ENCODE measurements at places on chromosomes 13 and 19.

DNA sequence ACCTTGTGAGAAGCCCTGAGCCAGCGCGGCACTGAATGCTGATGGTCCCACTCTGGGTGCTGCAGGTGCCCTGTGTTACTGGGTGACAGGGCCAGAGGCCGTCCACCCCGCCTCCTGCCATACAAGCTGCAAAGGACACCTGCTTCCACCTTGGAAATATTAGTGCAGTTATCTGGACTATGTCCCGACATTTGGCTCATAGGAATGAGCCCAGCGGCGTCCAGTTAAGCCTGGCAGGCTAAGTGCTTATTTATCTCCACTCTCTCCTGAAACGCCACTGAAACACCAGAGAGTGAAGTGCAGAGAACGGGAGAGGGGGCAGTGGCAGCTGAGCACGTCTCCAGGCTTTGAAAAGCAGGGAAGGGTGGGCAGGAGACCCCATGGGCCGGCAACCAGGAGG lies 145.8 kb downstream of the KDM4B start:
- DNase-seq: no peak

GRCh38 chr19:1181606-1182005 lies 7.5 kb upstream of the SBNO2 start:
- DNase-seq: no peak

GRCh38 chr19:7442423-7442822 lies 46.4 kb downstream of the PEX11G start:
- DNase-seq: no peak

DNA sequence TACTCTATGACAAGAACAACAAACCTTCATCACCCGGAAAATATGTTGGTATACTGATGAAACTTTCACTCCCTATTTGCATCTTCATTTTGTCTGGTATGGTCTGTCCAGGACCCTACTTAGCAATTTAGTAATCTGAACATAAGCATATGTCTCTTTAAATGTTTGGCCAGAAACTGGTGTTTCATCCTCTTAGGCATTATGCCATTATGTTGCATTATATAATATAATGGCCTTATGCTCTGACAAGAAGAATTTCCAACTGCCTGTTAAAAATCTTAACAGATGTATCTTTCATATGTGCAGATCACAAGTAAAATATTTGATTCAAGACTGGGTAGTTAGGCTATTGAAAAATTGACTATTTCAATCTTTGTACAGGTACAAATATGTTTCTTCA lies 610.6 kb upstream of the PRR20A start:
- DNase-seq: no peak

DNA sequence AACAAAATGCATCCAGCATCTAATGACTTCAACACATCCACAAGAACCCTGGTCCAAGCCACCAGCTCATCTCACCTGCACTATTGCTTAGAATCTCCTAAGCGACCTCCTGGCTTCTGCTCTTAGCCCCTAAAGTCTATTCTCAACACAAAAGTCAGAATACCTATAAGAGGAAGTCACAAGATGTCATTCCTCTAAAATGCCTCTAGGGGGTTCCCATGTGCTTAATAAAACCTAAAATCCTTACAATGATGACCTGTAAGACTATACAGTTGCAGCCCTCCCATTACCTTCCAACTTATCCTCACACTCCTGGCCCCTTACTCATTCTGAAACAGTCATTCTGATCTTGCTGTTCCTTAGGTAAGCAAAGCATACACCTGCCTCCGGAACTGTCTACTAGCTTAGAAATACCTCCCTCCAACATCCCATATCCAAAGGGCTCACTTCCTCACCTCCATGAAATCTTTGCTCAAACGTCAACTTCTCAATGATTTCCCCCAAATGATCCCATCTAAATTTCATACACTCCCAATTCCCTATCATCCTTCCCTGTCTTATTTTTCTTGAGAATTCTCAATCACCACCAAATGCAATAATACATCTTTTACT lies 10.0 kb downstream of the ATP7B start:
- DNase-seq: peak; percentile 68

GRCh38 chr19:30111021-30111855 lies 169.2 kb downstream of the URI1 start:
- DNase-seq: no peak

DNA sequence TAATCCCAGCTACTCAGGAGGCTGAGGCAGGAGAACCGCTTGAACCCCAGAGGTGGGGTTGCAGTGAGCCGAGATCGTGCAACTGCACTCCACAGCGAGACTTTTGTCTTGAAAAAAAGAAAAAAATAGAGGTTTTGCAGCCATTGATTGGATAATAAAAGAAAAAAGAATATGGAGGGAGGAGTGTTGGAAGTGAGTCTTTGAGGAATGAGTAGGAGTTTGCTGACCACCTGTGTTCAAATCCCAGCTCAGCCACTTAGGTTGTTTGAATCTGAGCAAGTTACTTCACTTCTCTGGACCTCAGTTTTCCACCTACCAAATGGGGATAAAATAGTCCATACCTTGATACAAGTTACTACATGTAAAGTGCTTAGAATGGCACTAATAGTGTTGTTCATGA lies 6.2 kb downstream of the NRTN start:
- no peak for DNase-seq

GRCh38 chr13:95536632-95537241 lies 15.8 kb upstream of the CLDN10 start:
- no peak for DNase-seq

GRCh38 chr13:34762312-34762711 lies 179.8 kb upstream of the NBEA start:
- no peak for DNase-seq

DNA sequence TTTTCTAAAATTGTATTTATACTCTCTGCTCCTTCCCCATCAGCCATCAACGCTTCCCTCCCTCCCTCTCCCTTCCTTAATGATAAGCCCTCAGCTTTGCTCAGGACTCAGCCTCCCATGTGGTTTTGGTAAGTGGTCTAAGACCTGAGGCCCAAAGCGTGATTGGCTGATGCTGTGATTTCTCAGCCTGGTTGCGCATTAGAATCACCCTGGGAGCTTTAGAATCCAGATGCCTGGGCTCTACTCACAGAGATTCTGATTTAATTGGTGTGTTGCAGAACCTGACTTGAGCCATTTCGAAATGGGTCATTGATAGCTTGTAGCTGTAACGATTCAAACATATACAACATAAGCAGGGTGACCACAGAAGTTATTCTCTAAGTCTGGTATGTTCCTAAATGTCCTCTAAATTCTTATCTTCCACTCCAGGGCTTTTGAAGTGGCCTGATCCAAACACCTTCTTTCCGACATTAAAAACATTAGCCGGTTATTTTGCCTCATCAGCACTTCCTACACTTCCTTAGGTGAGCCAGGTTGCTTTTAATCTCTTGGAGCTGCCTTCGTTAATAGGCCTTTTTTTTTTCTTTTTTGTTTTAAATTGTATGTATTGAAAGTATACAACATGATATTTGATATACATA lies 60.6 kb downstream of the LRCH1 start:
- DNase-seq: no peak

- no peak for DNase-seq
These were observed 837.0 kb downstream of the SLITRK6 start for GRCh38 chr13:84962141-84962750.

- no peak for DNase-seq
These were observed 1029.6 kb downstream of the PCDH9 start for GRCh38 chr13:66200555-66200954.

DNA sequence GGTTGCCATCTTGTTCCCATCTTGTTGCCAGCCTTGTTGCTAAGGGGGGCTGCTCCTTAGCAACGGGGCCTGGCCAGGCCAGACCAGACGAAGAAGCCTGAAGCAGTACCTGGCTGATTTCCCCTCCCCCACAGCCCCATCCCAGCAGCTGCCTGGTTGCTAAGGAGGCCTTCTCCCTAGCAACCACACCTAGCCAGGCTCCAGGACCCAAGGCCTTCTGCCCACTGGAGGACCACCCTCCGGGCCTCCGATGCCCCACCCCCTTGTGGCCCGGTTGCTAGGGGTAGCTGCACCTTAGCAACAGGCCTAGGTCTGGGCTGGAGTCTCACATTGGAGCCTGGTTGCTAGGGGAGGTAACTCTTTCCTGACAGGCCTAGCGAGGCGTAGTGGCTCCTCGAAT lies 3.9 kb downstream of the PRRG2 start:
- DNase-seq: peak; percentile 26

DNA sequence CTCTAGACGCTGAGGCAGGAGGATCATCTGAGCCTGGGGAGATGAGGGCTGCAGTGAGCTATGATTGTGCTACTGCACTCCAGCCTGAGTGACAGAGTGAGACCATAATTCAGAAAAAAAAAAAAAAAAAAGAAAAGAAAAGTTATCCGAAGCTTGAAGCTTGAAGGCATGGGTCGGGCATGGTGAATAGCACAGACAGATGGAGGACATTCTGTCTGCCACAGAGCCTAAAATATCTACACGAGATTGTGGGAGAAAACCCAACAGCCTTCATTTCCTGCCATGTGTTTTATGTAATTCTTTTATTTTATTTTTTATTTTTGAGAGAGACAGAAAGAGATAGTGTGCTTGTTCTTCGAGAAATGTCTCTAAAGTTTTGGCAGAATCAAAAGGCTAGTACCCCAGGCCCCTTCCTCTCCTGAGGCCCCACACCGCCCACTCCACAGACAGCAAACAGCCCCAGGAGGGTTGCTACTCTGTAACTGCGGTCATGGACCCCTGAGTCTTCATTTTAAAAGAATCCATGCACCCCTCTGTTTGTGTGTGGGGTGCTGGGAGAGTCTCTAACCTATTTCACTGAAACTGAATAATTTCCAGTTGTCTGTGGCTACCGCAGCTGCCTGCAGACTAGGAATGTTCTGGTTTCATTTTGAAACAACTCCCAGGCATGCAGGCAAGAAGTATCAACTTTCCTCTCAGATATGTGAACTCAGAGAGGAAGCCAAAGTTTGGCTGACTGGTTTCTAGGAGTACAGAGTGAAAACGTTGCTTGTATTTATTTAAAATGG lies 38.4 kb upstream of the RCBTB2 start:
- no peak for DNase-seq

- DNase-seq: no peak
These were observed 24.6 kb downstream of the FLT1 start for GRCh38 chr13:28470296-28470695.

GRCh38 chr13:30928978-30929377 lies 3.5 kb upstream of the TEX26 start:
- no peak for DNase-seq

- peak; percentile 64 for DNase-seq
These were observed at the start of gene NANOS2 for GRCh38 chr19:45913874-45914830. Gene NANOS2, minus strand, starts transcription at chr19:45914778. Its CDS starts 85 bp downstream, at chr19:45914693.

- DNase-seq: no peak
These were observed 5.8 kb upstream of the ONECUT3 start for GRCh38 chr19:1747285-1748114.

- peak; percentile 49 for DNase-seq
These were observed 566 bp downstream of the HMG20B start for GRCh38 chr19:3573162-3573857.

DNA sequence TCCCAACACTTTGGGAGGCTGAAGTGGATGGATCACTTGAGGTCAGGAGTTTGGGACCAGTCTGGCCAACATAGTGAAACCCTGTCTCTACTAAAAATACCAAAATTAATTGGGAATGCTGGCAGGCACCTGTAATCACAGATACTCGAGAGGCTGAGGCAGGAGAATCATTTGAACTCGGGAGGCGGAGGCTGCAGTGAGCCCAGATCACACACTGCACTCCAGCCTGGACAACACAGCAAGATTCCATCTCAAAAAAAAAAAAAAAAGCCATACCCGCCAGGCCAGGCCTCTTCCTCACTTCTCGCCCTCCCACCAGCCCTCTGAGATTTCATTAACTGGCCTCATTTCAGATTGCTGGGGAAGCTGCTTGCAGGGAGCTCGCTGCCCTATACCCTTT lies 7.7 kb upstream of the RELB start:
- no peak for DNase-seq

GRCh38 chr19:28027116-28027515 lies 1185.8 kb downstream of the UQCRFS1 start:
- no peak for DNase-seq

DNA sequence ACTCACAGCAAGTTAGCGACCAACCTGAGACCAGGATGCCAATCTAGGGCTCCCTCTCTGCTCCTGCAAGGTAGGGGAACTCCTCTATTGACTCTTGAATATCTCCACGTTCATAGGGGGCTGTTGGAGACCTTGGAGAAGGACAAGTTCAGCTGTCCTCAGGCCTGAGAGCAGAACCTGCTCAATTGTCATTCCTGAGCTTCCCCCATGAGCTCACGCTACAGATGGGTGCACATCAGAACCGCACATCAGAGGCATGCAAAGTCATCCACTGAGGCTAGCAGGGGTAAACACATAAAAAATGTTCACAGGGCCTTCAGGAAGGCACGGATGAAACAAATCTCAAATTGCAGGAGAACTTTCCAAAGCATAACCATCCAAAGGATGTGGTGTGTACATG lies 168.8 kb upstream of the ZNF507 start:
- DNase-seq: no peak

GRCh38 chr13:72489751-72490150 lies 237.7 kb downstream of the MZT1 start:
- no peak for DNase-seq

DNA sequence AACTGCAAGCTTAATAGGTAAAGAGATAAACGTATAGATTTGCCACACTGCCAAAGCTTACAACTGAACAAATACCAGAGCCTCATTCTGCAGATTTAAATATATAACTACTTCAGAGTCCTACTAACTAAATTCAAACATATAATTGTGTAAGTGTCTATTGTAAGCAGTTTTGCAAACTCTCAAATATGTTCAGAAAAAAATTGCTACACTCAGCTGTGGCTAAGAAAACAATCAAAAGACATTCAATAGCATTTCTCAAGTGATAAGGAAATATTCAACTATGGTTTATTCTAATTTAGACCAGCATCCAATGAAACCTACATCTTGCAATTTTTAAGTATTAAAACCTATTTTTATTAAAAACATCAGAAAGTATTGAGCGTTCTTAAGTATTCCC lies 202.4 kb downstream of the KCTD12 start:
- no peak for DNase-seq

GRCh38 chr19:39139305-39139874 lies 13.8 kb downstream of the PAK4 start:
- no peak for DNase-seq

- peak; percentile 83 for DNase-seq
These were observed at the start of gene SERTM1 for GRCh38 chr13:36673838-36674326. Gene SERTM1, plus strand, starts transcription at chr13:36674020. Its CDS starts 21,059 bp downstream, at chr13:36695079.

DNA sequence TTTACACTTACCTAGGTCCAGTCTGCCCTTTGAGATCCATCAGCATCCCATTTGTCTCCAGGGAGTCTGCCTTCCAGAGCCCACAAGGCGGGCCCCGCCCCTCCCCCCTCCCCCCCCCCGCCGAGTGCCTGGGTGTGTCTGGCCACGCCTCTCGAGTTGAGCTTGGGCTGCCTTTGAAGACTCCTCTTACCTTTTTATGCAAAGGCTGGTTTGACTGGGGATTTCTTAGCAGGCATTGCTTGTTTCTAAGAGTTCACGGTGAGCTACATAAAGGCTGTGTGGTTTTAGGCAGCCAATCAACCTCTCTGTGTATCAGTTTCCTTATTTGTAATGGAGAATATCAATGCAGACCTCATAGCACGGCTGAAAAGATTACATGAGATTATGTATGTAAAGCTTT lies 11.3 kb downstream of the GPR12 start:
- no peak for DNase-seq

GRCh38 chr13:90545070-90545840 lies 802.2 kb upstream of the MIR17HG start:
- DNase-seq: no peak

GRCh38 chr19:13066226-13066625 lies 36.4 kb downstream of the LYL1 start:
- DNase-seq: no peak
